Hepatocyte (in vitro differentiated cells): ENCODE measurements at places on chromosomes 11 and 22.

- peak; percentile 73 for DNase-seq
Measured at GRCh38 chr11:62611705-62612365, 740 bp downstream of the EML3 start.

DNA sequence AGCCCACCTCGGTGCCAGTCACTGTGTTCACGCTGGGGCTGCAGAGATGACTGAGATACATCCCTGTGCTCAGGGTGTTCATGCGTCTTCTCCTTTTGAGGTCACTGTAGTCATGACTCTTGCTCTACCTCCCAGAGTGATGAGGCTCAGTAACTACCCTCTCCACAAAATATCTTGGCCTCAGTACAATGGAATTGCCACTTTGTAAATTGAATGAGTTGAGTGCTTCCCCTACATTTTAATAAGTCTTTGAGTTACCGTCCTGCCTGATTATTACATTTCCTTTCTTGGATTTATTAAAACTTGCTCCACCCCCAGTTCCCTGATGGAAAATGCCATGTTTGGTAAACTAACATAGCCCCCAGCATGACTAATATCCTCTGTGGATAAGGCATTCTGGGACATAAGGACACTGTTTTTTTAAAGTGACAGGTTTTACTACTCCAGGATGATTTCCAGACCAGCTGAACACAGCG lies 15.9 kb downstream of the PRSS23 start:
- peak; percentile 19 for DNase-seq

DNA sequence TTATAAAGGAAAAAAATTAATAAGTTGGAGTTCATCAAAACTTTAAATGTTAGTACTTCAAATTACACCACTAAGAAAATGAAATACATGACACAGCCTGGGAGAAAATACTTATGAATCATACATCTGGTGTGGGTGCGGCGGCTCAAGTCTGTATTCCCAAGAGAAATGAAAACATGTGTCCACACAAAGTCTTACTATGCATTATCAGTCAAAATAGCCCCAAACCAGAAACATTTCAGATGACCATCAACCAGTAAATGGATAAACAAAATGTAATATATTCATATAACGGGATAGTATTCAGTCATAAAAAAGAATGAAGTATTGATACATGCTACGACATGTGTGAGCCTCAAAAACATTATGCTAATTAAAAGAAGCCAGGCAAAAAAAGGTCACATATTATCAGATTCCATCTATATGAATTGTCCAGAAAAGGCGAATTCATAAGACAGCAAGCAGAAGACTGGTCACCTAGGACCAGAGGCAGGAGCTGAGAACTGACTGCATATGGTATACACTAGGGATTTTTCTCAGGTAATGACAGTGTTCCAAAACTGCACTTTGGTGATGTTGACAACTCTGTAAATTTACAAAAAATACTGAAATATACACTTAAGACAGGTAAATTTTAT lies 5.3 kb upstream of the AKIP1 start:
- no peak for DNase-seq

- no peak for DNase-seq
Measured at GRCh38 chr11:10823152-10823579, 14.4 kb upstream of the EIF4G2 start.

DNA sequence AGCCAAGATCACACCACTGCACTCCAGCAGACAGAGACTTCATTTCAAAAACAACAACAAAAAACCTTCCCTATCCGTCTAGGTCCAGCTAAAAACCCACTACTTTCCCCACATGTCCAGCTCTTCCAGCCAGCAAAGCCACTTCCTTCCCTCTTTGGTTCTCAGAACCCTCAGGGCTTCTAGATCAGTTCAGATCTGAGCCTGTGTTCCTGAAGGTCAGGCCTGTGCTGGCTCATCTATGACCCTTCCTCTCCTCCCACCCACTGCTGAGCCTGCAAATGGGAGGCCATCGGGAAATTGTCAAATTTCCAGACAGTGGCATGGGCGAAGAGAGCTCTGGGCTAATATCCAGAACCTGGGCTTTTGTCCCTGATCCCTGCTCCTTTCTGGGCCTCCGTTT lies 37.8 kb downstream of the SLCO2B1 start:
- no peak for DNase-seq

GRCh38 chr11:119741369-119742262 lies 12.6 kb upstream of the NECTIN1 start:
- peak; percentile 62 for DNase-seq

DNA sequence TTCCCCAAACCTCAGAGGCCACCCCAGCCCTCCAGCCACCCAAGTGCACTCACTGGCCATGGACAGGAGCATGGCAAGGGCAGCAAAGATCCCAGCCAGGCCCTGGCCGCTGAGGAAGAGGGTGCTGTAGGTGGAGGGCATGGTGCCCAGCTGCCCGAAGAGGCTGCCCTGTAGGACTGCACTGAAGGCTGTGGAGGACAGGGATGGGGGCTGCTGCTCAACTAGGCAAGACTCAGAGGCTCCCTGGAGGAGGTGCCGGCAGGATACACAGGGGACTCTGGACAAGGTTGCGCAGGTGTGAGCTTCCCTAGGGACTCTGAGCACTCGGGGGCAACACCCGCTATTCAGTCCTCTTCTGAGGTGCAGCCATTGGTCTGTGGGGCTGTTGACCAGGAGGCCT lies 3.1 kb downstream of the SLC29A2 start:
- DNase-seq = peak; percentile 5
